ENCODE measurements at places on chromosomes 12 and 14. TPM values are rescaled to one million over a fixed set of nuclear protein-coding genes. Genes with fewer than 3 reads are reported as not detected.

GRCh38 chr14:32590157-32590556 is 261.1 kb downstream of the AKAP6 start:
- no peak for DNase-seq
- H3K27ac ChIP-seq, result no peak overlapping the region
- no peaks in the 10 kb centered on the region for H3K36me3 ChIP-seq
- peaks cover 6% of the 10 kb centered on the region for H3K27me3 ChIP-seq

The GPR65 gene
- not detected for total RNA-seq

DNA sequence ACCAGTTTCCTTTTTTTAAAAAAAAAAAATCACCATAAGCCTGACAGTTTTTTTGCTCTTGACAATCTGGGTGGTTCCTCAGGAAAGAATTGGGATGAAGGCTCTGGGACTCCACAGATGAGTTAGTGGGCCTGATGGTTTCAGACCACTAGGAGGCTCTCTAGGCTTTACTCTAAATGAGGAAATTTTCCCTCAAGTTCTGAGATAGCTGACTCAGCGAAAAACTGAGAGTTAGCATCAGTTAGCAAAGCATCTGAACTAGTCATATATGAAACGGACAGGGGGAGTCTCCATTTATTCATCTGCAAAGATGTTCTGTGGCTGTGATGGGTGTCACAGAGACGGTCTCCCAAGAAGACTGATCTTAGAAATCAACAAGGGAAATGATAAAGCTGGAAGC is 314.3 kb upstream of the OR4E1 start:
- DNase-seq, result no peak
- no peaks in the 10 kb centered on the region for H3K4me1 ChIP-seq
- no peak overlapping the region for H3K4me3 ChIP-seq

The TAS2R50 gene
- total RNA-seq, result 0.86 TPM

The NEMF gene
- 104 TPM for total RNA-seq

GRCh38 chr12:54572881-54573280 is 15.6 kb downstream of the PPP1R1A start:
- DNase-seq, result no peak
- no peak overlapping the region for H3K27ac ChIP-seq
- no peak overlapping the region for H3K4me3 ChIP-seq

GRCh38 chr12:5114436-5114835 is 70.8 kb downstream of the KCNA5 start:
- H3K36me3 ChIP-seq, result no peaks in the 10 kb centered on the region
- no peak for DNase-seq
- no peaks in the 10 kb centered on the region for H3K4me1 ChIP-seq
- H3K4me3 ChIP-seq, result no peak overlapping the region
